ENCODE measurements at places on chromosomes 11 and 22. TPM values are rescaled to one million over a fixed set of nuclear protein-coding genes. Genes with fewer than 3 reads are reported as not detected.

The FOSL1 gene
- 2.2 TPM for polyA plus RNA-seq

GRCh38 chr22:33114565-33114964, 56.4 kb upstream of the SYN3 start:
- DNase-seq: no peak

The THOC5 gene
- 12.1 TPM for polyA plus RNA-seq

DNA sequence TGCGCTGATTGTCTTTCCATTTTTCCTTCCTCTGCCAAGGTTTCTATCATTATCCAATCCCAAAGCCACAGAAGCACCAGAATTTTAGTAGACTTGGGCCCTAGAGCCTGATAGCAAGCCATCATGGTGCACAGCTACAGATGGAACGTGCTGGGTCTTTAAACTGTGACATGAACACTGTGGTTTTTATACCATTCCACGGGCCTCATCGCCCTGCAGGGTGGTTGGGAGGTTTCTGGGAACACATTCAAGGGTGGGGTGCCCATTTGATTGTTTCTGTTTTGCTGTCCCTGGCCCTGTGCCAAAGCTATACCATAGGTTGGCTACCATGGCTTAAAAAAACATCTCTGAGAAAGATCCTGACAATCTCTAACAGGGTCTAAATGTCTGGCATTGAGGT, 151.9 kb downstream of the CACNA1I start:
- DNase-seq: no peak

DNA sequence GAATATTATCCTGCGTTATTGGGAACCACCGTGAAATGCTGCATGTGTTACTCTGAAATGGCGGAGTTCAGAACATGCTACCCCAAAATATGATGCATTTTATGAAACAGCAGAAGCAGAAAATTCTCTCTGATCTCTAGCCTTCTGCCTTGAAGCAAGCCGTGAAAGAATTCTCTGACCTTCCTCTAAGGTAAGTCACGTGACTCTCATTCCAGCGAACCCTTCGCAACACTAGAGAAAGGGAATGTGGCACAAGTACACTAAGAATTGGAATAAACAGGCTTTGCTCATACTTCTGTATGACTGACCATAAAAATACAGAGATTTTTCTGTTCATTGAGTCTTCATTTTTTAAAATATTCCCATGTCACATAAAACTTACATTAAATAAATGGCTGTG, 805.6 kb upstream of the LRRC4C start:
- DNase-seq: no peak

The TP53AIP1 gene
- polyA plus RNA-seq: 1.0 TPM

The OR10G8 gene
- polyA plus RNA-seq: not detected

- DNase-seq: no peak
Observed at GRCh38 chr11:108967571-108967970, 302.7 kb downstream of the DDX10 start.

The APIP gene
- 13.5 TPM for polyA plus RNA-seq

The IGSF9B gene
- 3.5 TPM for polyA plus RNA-seq

All from pancreas (tissue), 10 donors.